ENCODE measurements at places on chromosomes 7 and 10. TPM values are rescaled to one million over a fixed set of nuclear protein-coding genes. Genes with fewer than 3 reads are reported as not detected.
A peak's percentile ranks its signal among the peaks of the same experiment; 100 is the strongest.

- DNase-seq: no peak
These were observed 56.7 kb downstream of the OSBPL3 start for GRCh38 chr7:24923172-24923865.

DNA sequence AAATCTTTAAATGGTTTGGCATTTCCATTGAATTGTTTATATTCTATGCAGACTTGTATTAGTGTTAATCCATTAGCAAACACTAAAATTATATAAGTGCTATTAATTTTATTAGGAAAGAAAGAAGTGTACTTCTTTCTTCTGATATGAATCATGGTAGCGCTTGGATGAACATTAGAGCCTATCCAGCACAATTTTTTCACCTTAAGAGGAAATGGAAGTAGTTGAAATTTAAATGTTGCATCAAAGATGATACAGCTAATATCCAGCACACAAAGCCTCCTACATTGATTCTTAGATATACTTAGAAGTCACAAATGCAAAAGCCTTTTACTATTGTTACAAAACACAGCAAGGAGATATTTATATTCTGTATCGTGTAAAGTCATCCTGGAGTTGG is 174.5 kb downstream of the AHR start:
- no peak for DNase-seq

The PDE6C gene
- polyA plus RNA-seq: 0.33 TPM

DNA sequence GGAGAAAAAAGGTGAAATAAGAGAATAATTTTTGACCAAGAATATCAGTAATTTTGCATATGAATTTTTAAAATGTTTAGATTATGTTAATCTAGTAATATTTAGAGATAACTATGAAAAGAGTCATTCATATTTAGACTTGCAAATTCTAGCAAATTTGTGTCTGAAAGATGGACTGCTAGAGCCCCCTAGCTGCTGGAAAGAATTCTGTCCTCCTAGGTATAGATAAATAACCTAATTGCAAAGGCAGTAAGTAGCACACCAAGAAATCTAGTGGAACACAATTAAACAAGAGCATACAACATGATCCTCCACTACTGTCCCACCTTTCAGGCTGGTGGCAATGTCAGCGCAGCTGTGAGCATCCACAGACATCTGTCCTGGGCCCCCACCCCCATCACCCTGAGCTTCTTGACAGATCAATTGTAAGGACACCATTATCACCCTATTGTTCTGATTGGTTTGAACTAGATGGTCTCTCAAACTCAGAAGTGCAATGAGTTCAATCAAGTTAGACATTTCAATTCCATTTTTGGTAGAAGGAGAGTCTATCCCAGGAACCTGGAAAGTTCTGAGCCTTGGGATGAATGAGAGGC is 15.0 kb upstream of the GFRA1 start:
- peak; percentile 31 for DNase-seq

The CC2D2B gene
- 1.6 TPM for polyA plus RNA-seq

- no peak for DNase-seq
These were observed 178.1 kb downstream of the ADAM12 start for GRCh38 chr10:126210051-126210651.

The CLCN1 gene
- 0.22 TPM for polyA plus RNA-seq

DNA sequence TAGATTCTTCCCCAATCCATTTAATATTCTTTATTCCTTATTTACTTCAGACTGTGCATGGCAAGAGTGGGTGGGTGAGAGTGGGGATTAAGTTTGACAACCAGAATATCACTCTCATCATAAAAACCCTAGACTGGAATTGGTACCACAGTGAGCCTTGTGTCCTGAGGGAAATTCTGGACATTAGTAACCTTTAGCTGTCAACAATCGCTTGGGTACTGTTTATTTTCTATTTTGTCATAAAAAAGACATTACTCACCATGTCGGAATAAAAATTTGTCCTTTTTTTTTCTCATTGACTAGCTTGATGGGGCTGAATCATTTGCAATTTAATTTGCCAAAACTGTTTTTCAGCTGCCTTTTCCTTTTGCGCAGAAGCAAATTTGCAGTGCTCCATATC is 176.1 kb upstream of the SEMA3C start:
- DNase-seq: no peak

The EDRF1 gene
- 45.0 TPM for polyA plus RNA-seq

The STAG3 gene
- 33.4 TPM for polyA plus RNA-seq

DNA sequence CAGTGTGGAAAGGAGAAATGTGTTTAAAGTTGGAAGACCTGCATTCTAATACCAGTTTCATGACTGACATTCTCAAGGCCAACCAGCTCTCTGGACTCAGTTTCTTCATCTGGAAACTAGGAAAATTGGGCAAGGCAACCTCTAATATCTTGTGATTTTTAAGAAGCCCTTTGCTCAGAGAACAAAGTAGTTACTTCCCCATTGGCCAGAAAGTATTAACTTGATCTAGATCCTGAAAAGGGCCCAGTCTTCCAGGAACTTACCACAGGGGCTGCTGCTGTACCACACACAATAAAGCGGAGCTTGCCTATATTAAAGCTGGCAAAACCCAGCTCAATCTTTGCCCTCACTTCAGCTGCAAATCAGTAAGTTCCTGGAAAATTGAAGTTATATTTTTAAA is 155.6 kb upstream of the ADO start:
- no peak for DNase-seq

The ITPRID1 gene
- polyA plus RNA-seq: not detected

DNA sequence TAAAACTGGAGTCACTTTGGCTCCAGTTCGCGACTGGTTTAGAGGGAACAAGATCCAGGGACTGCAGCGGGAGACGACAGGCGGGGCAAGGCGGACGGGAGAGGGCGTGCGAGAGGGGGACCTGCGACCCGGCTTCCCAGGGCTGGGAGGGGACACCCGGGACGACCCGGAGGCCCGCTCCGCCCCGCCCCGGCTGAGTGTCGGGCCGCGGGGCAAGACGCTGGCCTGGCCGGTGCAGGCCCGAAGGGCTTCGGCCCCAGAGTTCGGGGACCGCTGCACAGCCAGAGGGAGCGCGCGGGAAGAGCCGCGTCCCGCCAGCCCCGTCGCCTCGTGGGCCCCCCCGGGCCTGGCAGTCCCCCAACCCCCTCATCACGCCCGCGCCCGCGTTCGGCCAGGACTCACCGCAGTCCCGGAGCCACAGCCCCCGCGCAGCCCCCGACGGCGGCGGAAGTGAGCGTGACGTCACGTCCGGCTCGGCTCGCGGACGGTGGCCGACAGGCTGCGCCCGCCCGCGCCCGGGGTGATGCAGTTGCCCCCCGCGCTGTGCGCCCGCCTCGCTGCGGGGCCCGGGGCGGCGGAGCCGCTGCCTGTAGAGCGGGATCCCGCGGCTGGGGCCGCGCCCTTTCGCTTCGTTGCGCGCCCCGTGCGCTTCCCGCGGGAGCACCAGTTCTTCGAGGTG is at the start of the genes TUBGCP2 and ZNF511:
TSS of gene TUBGCP2 (minus strand) at position 452 of the 679 bp plus-strand sequence. CDS start 5,931 bp downstream, outside the sequence.
TSS of gene ZNF511 (plus strand) at position 494 of the 679 bp plus-strand sequence. CDS start at position 524, 30 bp downstream.
- DNase-seq: peak; percentile 81

The NEUROD6 gene
- polyA plus RNA-seq: not detected

The GPR26 gene
- not detected for polyA plus RNA-seq

The VPS50 gene
- polyA plus RNA-seq: 28.2 TPM

The TMEM213 gene
- 52.0 TPM for polyA plus RNA-seq

- no peak for DNase-seq
These were observed 19.4 kb downstream of the SCRN1 start for GRCh38 chr7:29970158-29970557.

- no peak for DNase-seq
These were observed 117.6 kb downstream of the HTR7 start for GRCh38 chr10:90740265-90740664.

- DNase-seq: no peak
These were observed 16.8 kb downstream of the OSBPL3 start for GRCh38 chr7:24963218-24963617.

GRCh38 chr10:100750291-100751210 is 5.2 kb downstream of the PAX2 start:
- DNase-seq: no peak

DNA sequence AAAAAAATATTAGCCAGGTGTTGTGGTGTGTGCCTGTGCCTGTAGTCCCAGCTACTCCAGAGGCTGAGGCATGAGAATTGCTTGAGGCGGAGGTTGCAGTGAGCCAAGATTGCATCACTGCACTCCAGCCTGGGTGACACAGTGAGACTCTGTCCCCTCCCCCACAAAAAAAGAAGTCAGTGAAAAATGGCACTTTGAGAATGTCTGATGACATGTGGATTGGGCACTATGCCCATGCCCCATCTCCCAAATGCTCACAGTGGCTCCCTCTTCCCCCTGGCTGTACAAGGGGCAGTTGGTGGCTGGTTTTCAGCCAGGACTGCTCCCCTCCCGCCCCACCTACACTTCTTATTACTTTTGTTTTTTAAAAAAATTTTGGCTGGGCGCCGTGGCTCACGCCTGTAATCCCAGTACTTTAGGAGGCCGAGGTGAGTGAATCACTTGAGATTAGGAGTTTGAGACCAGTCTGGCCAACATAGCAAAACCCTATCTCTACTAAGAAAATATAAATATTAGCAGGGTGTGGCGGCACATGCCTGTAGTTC is 26.1 kb downstream of the IL15RA start:
- DNase-seq: no peak

- no peak for DNase-seq
These were observed 6.1 kb downstream of the MSMB start for GRCh38 chr10:46040004-46040403.

GRCh38 chr7:92832534-92833023 is 3.8 kb downstream of the CDK6 start:
- no peak for DNase-seq

The SSBP1 gene
- polyA plus RNA-seq: 122 TPM

The SLC26A3 gene
- polyA plus RNA-seq: 0.10 TPM

- DNase-seq: no peak
These were observed 81.2 kb upstream of the PPIF start for GRCh38 chr10:79266084-79266483.

The PRTFDC1 gene
- 29.7 TPM for polyA plus RNA-seq

- DNase-seq: no peak
These were observed 32.8 kb downstream of the MRPS33 start for GRCh38 chr7:140981951-140982350.

The MAD1L1 gene
- 27.6 TPM for polyA plus RNA-seq

The COL26A1 gene
- 28.5 TPM for polyA plus RNA-seq

The CUZD1 gene
- polyA plus RNA-seq: 1.7 TPM

DNA sequence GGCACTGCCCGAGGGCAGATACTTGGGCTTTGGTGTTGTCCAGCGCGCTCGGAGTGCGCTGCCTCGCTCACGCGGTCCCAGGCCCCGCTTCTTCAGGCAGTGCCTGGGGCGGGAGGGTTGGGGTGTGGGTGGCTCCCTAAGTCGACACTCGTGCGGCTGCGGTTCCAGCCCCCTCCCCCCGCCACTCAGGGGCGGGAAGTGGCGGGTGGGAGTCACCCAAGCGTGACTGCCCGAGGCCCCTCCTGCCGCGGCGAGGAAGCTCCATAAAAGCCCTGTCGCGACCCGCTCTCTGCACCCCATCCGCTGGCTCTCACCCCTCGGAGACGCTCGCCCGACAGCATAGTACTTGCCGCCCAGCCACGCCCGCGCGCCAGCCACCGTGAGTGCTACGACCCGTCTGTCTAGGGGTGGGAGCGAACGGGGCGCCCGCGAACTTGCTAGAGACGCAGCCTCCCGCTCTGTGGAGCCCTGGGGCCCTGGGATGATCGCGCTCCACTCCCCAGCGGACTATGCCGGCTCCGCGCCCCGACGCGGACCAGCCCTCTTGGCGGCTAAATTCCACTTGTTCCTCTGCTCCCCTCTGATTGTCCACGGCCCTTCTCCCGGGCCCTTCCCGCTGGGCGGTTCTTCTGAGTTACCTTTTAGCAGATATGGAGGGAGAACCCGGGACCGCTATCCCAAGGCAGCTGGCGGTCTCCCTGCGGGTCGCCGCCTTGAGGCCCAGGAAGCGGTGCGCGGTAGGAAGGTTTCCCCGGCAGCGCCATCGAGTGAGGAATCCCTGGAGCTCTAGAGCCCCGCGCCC is at the start of gene NPY:
TSS of gene NPY (plus strand) at position 294 of the 802 bp plus-strand sequence. CDS start 1,051 bp downstream, outside the sequence.
- DNase-seq: no peak

DNA sequence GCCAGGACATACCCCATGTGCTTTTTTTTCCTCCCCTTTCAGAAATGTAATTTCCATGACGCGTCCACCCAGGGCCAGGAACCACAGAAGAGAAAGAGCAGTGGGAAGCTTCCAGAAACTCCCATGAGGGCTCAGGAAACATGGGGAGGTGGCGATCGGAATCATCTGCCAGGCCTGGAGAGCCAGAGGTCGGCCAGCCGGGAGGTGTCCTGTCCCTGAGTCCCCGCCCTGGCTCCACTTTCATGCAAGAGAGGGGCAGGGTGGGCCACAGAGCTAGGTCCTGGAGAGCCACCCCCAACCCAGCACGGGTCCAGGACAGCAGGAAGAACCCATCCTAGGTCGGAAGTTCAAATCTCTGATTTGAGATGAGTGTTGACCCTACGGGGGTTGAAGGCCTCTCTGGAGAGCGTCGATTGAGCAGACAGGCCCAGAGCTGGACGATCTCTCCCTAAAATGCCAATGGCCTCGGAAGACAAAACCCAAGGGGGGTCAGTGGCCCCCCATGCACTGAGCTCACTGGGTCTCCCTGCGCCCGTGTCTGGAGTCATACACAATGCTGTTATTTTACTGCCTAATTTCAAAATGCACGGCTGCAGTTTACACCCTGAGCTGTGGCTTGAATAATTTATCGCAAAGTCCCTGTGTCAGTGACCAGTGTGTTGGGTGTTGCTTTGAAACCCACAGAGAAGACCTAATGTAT is 594.1 kb downstream of the PTPRN2 start:
- DNase-seq: no peak

DNA sequence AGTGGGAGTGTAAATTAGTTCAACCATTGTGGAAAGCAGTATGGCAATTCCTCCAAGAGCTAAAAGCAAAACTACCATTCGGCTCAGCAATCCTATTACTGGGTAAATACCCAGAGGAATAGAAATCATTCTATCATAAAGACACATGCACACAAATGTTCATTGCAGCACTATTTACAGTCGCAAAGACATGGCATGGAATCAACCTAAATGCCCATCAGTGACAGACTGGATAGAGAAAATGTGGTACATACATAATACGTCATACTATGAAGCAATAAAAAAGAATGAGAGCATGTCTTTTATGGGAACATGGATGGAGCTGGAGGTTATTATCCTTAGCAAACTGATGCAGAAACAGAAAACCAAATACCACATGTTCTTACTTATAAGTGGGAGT is 876.5 kb upstream of the LRRTM3 start:
- no peak for DNase-seq

DNA sequence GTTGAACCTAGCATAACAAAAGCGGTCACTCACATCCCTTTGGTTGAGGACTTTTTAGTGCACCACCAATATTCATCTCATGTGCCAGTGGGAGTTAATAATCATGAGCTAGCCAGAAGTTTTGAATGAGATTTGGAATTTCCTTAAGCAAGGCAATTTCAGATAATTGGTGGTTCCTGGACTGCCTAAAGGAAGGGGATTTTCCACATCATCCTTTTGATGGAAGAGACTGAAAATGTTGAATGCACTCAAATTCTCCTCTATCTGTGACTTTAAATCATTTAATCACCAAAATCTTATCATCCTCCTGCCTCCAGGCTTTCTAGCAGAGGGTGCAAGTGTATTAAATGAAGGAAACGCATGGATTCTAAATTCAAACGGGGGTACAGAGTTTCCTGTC is 260.7 kb downstream of the CCDC3 start:
- no peak for DNase-seq

GRCh38 chr7:825386-825785 is 6.9 kb upstream of the SUN1 start:
- DNase-seq: no peak
